ENCODE measurements at places on chromosomes 3 and 15. TPM values are rescaled to one million over a fixed set of nuclear protein-coding genes. Genes with fewer than 3 reads are reported as not detected.

The ALS2CL gene
- 4.9 TPM for total RNA-seq

The ECE2 gene
- total RNA-seq = not detected

The LEKR1 gene
- total RNA-seq = 0.54 TPM

The GHRL gene
- total RNA-seq = 0.14 TPM

The CYP19A1 gene
- 0.16 TPM for total RNA-seq

The DPPA2 gene
- not detected for total RNA-seq

The SNAP23 gene
- 18.0 TPM for total RNA-seq

The ACTRT3 gene
- 2.5 TPM for total RNA-seq

The TMCO5A gene
- total RNA-seq = not detected

The CKMT1B gene
- total RNA-seq = 3.8 TPM

The CD86 gene
- total RNA-seq = not detected

The GPR171 gene
- not detected for total RNA-seq

The TMEM89 gene
- total RNA-seq = not detected

The ACTC1 gene
- 0.17 TPM for total RNA-seq

The SOX14 gene
- total RNA-seq = not detected

The SLC2A2 gene
- not detected for total RNA-seq

The POLR2H gene
- total RNA-seq = 69.1 TPM

The SAMMSON gene
- total RNA-seq = not detected

The TTLL13 gene
- 0.09 TPM for total RNA-seq

The CLDN16 gene
- not detected for total RNA-seq

The SMCO1 gene
- total RNA-seq = 0.03 TPM

The SLC15A2 gene
- total RNA-seq = 0.07 TPM

The TMEM212 gene
- total RNA-seq = not detected

The GATA2 gene
- total RNA-seq = 5.0 TPM

The LCTL gene
- not detected for total RNA-seq

The AADACL2 gene
- not detected for total RNA-seq

The ROPN1 gene
- not detected for total RNA-seq

The GABRB3 gene
- total RNA-seq = 73.4 TPM

The SUSD5 gene
- total RNA-seq = 3.6 TPM

The GTF2A2 gene
- total RNA-seq = 188 TPM

The ZIC4 gene
- not detected for total RNA-seq

The NTRK3 gene
- 21.9 TPM for total RNA-seq

The PML gene
- 10.7 TPM for total RNA-seq

The CDHR4 gene
- 0.44 TPM for total RNA-seq

The C3orf85 gene
- total RNA-seq = not detected

The TMC3 gene
- not detected for total RNA-seq

The FRMD4B gene
- total RNA-seq = 1.5 TPM

The AQP9 gene
- total RNA-seq = not detected

All from A549 treated with CORT108297 at 1 μM for 4 hours (cell line).